ENCODE measurements at places on chromosomes 2 and 18.

DNA sequence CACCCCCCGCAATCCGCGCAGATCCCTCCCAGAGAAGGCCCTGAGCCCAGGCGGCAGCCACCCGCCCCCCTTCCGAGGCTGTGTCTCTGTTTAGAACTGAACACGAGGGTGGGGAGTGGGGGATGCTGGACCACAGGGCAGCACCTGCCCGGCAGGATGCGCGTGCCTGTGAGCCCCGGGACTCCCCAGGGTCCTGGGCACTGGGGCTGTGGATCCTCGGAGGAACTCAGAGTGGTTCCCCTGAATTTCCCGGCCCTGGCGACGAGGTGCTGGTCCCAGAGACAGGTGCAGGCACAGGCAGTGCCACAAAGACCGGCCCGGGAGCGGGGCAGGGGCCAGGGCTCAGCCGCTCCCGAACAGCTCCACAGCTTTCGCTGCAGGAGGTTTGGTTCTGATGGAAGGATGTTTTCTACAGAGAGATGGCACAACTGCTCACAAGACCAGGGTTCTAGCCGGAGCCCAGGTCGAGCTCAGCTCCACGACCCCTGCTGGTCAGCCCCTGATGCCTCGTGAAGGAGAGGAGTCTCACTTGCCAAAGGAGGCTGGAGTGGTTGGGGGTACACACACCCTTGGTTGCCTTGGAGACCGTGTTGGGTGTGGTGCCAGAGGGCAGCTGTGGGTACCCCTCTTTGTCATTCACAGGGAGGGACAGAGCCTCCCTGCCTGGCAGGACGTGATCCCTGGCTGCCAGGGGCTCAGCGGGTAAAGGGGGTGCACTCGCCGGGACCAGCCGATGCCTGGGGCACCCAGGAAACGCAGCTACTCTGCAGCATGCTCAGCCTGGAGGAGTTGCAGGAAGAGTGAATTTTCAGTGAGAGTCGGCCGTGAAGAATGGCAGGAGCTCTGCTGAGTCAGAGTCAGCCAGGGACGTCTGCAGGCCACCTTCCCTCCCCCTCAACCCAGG lies 4.4 kb upstream of the NEU4 start:
- no peak for DNase-seq

DNA sequence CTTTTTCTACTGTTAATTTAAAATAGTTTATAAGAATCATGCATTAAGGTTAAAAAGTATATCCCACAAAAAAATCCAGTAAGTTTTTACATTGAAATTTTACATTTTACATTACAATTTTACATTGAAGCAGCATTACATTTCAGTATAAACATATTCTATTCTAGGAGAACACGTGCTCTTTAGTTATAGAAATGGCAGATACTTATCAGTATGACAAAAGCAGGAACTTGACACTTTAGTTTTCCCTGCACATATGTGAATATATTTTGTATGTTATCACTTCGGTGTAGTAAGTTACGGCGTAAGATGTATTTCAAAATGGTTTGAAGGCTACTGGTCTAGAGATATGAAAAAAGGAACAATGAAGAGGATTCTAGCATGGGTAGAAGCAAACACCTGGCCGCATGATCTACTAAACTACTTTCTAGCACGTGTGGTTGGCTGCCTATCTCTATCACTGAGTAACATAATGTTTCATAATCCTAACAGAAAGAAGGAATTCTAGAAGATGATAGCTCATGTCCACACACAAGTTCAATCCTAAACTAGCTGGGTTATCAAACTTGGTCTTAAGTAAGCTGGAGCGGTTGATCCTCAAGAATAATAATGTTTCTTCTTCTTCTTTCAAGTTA lies 5.4 kb downstream of the IMMT start:
- DNase-seq = no peak

DNA sequence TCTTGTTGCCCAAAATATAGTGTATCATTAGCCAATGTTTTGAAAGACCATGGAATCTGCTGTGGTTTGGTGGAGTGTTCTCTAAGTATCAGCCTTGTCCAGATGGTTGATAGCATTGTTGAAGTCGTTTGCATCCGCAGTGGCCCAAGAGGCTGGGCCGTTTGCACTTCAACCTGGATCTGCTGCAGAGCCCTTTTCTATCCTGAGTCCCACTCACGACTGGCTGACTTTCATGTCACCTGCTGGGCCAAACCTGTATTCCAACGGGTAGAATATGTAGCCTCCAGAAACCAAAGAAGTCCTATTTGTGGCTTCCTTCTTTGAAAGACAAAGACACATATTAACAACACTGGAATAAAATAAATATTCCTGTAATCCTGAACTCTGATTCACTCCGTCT lies 1154.1 kb downstream of the RPIA start:
- DNase-seq = no peak

DNA sequence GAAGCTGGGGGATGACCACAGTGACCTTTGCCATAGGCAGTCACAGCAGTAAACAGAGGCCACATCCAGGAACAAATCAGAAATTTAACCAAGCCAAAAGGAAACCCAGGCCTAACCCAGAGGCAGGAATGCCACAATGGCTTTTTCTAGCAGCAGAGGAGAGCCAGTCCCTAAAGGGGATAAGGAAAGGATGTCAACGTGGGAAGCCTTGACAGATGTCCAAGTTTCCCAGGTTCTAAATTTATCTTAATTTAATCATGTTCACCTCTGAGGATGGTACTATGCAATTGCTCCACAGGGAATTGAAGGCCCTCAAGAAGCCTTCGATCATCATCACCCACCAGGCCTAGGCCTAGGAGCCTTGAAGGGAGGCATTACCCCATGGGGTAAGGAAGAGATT lies 374.7 kb downstream of the TNS1 start:
- DNase-seq = no peak

DNA sequence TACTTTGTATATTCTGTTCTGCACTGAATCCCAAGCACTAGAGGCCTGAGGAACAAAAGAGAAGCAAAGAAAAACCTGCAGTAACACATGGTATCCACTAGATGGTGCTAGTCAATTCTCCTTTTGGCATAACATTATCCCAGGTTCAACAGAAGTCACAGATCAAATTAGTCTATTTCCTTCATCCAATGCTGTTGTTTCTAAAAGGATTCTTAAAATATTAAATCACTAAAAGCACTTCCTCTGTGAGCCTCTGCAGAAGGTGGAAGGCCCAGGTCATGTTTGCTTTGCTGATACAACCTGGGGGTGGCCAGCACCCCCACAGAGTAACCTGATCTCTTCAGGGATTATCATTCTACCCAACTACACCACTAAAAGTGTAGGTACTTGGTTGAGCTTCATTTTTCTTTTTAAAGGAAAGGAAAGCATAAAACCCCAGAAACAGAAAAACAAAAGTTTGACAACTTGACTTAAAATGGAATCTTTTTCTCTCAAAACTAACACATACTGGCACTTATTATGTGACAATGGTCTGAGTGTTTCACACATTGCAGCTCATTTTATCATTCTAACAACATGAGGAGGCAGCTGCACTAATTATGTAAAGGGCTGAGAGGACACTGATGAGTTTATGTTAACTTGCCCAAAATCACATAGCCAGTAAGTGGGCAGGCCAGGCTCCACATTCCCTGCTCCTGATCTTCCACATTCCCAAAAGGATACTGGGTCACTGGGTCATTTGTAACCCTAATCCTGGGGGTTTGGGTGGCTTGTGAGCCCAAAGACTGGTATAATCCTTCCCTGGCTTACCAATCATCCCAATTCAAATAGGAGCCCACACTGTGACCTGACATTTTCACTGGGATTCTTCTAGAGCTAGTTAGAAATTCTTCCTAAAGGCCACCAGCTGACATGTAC lies 66.8 kb upstream of the DNER start:
- DNase-seq = no peak

GRCh38 chr2:58871469-58872142 lies 630.5 kb upstream of the FANCL start:
- no peak for DNase-seq

GRCh38 chr2:108594132-108594981 lies 60.1 kb downstream of the LIMS1 start:
- no peak for DNase-seq

DNA sequence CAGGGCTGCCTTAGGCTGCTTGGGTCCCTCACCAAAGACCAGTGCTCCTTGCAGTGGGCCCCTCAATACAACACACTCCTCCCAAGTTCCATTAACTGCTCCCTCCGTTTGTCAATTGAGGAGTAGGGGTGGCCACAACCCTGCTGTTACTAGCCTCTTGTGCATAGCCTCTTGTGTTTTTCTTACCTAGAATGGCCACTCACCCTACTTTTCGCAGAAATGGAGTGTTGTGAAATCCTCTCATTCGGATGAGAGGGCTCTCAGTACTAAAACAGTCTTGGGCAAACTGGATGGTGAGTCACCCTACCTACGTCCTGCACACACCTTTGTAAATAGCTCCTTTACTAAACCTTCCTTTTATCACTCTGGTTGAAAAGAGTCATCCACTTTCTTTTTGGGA lies 253.9 kb downstream of the OSR1 start:
- no peak for DNase-seq

GRCh38 chr18:22368021-22368420 lies 49.7 kb downstream of the CTAGE1 start:
- no peak for DNase-seq

DNA sequence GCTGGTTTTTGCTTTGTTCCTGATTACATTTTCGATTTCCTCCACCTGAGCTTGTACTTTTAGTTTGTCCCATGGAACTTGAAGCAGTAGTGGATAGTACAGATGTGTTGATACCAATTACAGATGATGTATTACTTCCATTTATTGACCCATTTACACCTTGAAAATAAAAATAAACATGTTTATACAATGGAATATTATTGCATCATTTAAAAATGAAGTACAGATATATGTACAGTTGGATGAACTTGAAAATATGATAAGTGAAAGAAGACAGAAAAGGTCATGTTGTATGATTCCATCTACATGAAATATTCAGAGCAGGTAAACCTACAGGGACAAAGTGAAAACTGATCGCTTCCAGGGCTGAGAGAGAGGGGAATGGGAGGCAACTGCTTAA lies 160.3 kb upstream of the WDSUB1 start:
- no peak for DNase-seq

GRCh38 chr2:118056165-118056534 lies 32.1 kb upstream of the INSIG2 start:
- no peak for DNase-seq

DNA sequence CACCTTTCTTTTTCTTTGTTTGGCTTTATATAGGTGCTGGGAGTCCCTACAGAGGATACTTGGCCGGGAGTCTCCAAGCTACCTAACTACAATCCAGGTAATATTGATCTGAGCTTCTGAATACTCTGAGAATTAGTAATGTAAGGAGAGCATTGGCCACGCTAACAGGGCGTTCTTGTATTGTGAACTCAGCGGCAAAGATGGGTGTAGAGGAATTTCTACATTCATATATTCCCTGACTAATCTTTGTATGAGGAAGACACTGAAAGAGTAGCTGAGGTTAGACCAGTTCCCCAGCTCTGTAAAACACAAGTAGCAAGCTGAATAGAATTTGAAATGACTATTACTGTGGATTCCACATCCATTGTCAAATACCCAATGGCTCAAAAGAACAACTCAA lies 48.5 kb downstream of the CDK15 start:
- DNase-seq = no peak

- DNase-seq = no peak
Measured at GRCh38 chr2:181988154-181988924, 2.7 kb downstream of the PPP1R1C start.

DNA sequence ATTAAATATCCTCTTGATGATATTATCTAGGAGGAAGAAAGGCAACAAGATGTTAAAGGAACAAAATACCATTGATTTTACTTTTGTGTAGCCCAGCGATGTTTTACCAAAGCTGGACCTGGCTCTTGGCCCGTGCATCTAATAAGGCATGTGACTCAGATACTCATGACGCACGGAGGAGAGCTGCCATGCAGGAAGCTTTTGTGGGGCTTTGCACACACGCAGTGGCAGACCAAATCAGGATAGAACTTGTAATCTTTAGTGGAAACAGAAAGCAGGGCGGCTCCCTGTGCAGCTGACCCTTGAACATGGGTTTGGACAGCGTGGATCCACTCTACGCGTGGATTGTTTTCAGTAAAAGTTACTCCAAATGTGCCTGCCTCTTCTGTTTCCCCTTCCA lies 190.0 kb downstream of the NAPG start:
- no peak for DNase-seq

DNA sequence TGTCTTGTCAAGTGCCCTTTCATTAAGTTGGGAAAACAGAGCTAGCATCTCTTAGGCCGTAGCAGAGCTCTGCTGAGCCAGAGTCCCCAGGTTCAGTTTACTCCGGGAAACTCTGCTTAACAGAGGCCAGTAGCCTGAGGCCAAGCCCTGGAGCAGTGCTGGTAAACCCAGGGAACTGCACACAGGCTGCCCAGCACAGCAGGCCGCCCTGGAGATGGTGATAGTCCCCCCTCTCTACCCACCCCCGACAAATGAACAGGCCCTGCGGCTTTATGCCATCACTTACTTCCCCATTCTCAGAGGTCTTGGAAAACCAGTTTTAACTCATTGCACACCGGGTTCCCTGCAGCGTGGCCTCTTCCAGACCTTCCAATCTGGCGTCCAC lies 3.5 kb downstream of the CNNM4 start:
- no peak for DNase-seq

- no peak for DNase-seq
Measured at GRCh38 chr2:53630026-53630606, 137.5 kb upstream of the CHAC2 start.

GRCh38 chr2:226740039-226740648 lies 59.5 kb downstream of the IRS1 start:
- DNase-seq = no peak

- no peak for DNase-seq
Measured at GRCh38 chr2:146602383-146602782, 1242.4 kb upstream of the ACVR2A start.

- DNase-seq = no peak
Measured at GRCh38 chr2:144592500-144593256, 72.8 kb upstream of the ZEB2 start.

GRCh38 chr2:202426751-202427150 lies 50.6 kb downstream of the BMPR2 start:
- DNase-seq = no peak

DNA sequence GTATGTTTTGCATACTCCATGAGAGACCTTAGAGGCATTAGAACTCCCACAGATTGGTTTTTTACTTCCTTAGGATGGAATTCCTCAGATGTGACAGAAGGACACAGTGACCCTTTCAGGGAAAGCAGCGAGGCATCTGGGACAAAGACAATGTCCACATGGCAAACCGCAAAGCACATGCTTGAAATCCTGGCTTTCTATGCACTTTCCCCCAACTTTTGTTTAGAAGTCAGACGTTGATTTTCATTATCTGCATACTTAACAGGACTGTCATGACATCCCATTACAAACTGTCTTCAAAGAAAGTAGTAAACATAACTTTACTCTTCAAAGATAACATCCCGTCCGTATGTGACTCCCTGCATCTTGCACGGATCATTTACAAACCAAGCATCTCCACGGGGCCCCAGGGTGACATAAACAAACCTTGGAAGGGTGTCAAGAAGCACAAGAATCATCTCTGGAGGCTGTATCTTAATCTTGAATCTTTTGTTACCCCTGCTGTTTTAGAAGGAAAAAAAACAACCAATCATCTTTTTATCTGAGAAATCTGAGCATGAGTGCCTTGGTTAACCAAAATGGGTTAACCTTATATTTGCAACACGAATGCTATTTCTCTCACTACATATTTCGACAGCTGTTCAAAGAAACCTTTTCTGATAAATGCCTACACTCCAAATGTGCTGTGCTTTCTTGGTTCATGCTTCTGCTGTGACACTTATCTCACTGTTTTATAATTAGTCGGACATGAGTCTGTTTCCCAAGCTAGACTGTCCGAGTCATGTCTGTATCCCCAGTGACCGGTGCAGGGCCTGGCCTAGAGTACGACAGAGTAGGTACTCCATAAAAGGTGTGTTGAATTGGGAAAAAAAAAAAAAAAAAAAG lies 90.8 kb downstream of the CCBE1 start:
- no peak for DNase-seq

Measured in cortex of kidney (tissue), 1 donor.